ENCODE measurements at places on chromosomes 2 and 18.

- no peak for DNase-seq
Observed at GRCh38 chr2:20988905-20989304, 55.0 kb downstream of the APOB start.

GRCh38 chr2:190181123-190181669 lies 118.7 kb upstream of the MSTN start:
- DNase-seq = no peak

- no peak for DNase-seq
Observed at GRCh38 chr2:65754219-65754618, 321.8 kb upstream of the SPRED2 start.

DNA sequence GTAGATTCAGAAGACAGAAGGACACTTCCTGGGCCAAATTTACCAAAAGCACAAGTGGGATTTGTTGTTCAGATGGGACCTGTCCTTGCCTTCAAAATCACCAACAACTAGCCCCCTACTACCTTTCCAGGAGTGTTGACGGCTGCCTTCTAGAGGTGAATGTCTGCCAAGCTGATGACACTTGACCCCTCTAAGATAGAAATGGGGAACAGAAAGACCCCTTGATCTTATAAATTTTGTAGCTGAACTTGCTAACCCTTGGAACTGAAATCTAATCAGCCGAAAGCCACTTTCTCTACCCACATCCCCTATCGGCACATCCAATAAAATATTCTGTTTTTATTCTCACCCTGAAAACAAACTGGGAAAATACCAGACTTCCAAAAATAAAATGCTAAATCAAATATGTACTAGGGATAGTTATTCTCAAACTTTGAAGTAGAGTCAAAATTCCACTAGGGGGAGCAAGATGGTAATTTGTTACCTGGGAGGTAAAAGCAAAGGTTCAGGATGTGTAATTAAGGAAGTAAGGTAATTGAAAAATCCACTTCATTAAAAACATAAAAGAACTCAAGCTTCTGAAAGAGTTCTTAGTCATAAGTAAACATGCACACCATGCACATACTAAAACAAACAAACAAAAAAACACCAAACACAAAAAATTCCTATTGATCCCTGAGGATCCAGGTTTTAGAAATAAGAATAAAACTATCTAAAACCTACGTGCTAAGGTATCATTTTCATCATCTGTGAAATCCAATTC lies 119.2 kb downstream of the ANKRD44 start:
- no peak for DNase-seq

- no peak for DNase-seq
Observed at GRCh38 chr2:98503481-98504105, 58.9 kb downstream of the INPP4A start.

GRCh38 chr2:120219291-120219690 lies 3.9 kb downstream of the TMEM185B start:
- DNase-seq = no peak

- no peak for DNase-seq
Observed at GRCh38 chr2:164655336-164655735, 34.1 kb upstream of the GRB14 start.

DNA sequence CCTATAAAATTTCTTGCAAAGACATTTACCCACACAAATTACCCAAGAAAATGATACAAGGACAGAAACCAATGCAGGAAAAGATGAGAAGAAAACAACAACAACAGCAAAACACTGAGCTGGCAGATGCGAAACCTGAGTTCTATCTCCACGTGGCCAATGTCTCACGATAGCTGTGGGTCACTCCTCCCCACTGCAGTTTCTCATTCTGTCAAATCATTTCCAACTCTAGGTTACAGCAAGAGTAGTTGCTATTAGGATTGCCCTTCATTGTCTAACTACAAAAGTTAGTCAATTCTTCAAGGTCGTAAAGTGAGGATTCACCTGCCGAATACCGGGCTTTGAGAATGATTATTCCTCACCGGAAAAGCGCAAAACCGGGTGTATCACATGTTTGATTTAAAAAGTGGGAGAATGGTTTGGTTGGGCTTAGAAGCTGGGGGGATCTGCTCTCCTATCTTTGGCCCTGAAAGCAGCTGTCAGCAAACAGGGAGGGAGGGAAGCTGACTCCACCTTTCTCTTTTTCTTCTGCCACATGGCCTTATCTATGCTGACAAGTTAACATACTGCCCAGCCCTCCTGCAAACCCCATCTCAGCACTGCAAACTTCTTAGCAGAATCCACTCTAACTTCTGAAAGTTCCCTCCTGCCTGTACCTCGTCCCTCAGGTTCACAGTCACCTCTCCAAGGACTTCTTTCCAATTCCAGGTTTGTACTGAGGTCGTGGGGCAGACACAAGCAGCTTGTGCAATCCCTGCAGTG lies 473.0 kb downstream of the SOX11 start:
- DNase-seq = no peak

GRCh38 chr2:23703037-23703582 lies 223.8 kb downstream of the ATAD2B start:
- DNase-seq = no peak

DNA sequence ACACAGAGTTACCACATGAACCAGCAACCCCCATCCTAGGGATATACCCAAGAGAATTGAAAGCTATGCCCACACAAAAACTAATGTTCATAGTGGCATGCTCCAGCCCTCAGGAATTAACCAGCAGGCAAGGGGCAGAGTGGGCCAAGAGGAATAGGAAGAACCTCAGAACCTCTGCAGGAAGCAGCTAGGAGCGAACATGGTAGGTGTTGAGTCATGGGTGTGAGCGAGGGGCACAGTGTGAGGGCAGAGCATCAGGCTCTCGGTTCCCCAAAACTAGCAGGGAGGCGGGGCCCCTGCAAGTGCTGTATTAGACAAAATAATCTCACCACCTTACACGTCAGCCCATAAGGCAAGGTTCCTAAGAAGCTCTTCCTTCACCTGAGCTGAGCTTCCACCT lies 5.6 kb upstream of the RUFY4 start:
- no peak for DNase-seq

DNA sequence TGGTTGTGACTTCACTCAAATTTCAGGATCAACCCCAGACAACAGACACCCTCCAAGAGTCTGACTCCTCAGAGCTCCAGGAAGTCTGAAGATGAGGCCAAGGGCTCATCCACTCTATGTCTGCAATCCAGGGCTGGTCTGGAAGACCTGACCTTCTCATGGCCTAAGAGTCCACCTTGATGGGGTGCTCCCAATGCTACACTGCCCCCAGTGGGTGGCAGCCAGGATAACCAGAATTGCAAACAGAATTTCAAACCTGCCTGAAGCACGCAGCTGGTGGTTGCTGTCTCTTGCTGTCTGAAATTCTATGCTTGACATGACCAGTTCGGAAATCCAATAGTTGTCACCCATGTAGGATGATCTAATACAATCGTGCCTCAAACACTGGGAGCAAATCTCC lies 96.0 kb downstream of the UXS1 start:
- no peak for DNase-seq

DNA sequence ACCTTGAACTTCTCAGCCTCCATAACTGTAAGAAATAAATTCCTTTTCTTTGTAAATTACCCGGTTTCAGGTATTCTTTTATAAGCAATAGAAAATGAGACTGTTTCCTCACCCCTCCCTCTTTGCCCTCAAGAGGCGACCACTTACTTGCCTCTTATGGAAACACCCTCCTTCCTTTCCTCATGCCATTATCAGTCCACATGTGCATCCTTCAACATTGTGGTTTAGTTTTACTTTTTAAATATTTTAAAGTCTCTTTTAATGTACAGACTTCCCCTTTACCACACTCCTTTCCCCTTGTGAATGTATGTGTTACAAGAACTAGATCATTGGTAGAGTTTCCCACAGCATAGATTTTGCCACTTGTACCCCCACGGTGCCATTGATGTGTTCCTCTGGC lies 202.4 kb upstream of the SIX2 start:
- no peak for DNase-seq

- DNase-seq = no peak
Observed at GRCh38 chr2:222423632-222424275, 589 bp upstream of the SGPP2 start.

DNA sequence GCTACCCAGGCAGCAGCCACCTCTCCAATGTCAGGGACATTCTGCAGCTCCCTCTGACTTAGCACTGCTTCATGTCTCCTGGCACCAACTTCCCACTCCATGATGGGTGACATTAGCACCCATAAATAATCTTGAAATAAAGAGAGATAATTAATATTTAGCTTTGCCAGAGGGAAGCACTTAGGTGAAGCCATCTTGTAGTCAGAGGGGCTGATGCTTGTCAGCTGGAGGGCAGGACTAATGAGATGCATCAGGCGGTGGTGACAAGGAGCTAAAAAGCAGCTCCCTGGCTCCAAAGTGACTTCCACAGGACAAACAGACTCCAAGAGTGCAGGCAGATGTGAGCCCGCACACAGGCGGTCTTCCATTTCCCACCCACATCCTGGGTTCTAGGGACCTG lies 153.0 kb upstream of the ID2 start:
- no peak for DNase-seq

GRCh38 chr18:9421901-9422327 lies 53.4 kb upstream of the RALBP1 start:
- DNase-seq = no peak

DNA sequence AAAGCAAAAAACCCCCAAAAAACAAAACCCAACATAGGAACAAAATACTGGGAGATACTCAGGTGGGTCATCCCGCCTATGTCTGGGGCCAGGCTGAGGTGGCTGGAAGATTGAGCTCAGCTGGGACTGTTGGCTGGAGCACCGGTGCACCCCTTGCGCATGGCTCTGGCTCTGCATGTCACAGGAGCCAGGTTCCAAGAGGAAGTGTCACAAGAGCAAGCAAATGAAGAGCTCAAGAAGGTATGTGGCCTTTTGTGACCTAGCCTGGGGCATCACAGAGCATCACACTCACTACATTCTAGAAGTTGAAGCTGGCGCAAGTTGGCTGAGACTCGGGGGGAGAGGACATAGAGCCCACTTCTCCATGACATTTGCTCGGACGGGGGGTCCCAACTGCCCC lies 40.6 kb downstream of the PDCL3 start:
- DNase-seq = no peak

DNA sequence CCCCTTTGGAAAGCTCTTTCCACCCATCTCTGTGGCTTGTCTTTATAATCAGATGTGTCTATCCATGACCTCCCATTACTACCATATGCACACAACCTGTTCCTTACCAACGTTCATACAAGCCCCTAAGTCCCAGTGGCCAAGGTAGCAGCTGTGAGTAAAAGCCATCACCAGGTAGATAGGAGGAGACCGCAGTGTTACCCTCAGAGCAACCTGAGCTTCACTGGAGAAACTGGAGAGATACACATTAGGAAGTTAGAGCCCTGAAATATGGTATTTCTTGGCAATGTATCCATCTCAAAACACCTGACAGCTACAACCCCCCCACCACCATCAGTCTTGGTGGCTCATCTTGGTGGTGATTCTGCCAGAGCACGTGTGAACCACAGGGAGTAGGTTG lies 26.0 kb downstream of the LOXHD1 start:
- no peak for DNase-seq

All from NCI-H2107 (cell line).